ENCODE measurements at places on chromosomes 7 and 10.

GRCh38 chr10:72649291-72649690 lies 23.4 kb upstream of the MICU1 start:
- DNase-seq, result no peak

DNA sequence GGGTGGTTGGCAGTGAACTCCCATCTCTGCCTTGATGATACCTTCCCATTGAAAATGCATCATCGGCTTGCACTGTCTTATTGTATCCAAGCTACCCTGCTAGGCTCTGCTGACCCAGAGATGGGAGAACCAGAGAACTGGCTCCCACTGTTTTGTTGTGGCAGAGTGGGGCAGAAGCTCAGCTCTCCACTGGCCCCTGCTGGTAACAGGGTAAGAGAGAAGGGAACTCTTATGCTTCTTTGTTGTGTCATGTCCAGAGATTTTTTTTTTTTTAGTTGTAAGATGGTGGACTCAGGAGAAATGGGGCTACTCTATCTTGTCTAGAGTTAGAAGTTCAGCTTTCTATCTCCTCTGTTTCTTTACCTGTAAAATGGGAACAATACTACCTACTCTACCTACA lies 100.5 kb upstream of the SDK1 start:
- no peak for DNase-seq

GRCh38 chr10:128859738-128860386 lies 607.2 kb upstream of the MGMT start:
- DNase-seq, result no peak

GRCh38 chr10:36349445-36350078 lies 707.5 kb upstream of the FZD8 start:
- DNase-seq, result no peak

GRCh38 chr7:134561-135256 lies 57.7 kb upstream of the FAM20C start:
- DNase-seq, result no peak

Data from frontal cortex (tissue), 4 donors.